ENCODE measurements at places on chromosomes 5 and 9.
A peak's percentile ranks its signal among the peaks of the same experiment; 100 is the strongest.

DNA sequence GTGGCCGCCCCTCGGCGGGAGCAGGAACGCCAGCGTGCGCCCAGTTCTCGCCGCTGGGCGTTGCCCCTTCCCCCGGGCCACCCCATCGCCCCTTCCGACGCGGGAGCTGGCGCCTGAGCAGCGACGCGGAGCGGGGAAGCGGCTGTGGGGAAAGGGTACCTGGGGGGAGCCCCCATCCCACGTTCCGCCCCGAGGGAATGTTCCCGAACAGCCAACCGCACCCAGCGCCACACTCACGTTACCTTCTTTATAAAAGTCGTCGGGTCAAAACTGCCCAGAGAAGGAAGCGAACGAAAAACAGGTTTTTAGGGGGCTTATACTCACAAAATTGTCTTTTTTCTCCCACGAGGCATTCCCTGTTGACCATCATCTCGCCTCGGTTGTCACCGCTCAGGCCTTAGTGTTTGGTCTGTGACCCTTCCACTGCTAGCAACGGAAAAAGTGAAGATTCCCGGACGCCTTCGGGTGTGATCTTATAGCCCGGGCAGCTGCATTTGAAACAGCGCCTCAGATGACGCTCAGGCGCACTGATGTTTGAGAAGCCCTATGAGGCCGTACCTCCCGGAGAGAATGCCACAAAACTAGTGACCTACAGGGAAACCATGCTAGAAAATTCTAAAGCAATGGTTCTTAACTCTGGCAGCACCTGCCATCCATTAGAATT lies 475 bp upstream of the GOLM1 start:
- DNase-seq, result peak; percentile 7

- no peak for DNase-seq
These were observed 422 bp upstream of the TRIM32 start for GRCh38 chr9:116686693-116687073.

GRCh38 chr5:14742498-14742897 lies 78.0 kb downstream of the OTULIN start:
- DNase-seq, result no peak

DNA sequence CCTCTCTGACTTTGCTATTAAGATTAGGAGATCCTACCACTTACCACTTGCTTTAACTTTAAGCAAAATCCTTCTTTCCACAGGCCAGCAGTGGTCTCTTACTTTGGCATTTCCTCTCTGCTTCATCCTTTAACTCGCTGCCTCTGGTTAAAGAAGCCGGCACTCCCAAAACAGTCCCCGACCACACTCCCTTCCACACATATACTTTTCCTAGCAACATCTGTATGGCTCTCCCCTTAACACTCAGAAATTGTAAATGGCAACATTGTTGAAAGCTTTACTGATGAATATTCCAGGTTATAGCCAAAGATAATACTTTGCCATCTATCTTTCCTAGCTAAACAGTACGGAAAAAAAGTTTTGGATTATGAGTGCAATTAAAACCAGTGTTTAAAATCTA lies 133.2 kb downstream of the MCTP1 start:
- no peak for DNase-seq

- no peak for DNase-seq
These were observed 308.1 kb upstream of the TLE4 start for GRCh38 chr9:79263628-79264027.

DNA sequence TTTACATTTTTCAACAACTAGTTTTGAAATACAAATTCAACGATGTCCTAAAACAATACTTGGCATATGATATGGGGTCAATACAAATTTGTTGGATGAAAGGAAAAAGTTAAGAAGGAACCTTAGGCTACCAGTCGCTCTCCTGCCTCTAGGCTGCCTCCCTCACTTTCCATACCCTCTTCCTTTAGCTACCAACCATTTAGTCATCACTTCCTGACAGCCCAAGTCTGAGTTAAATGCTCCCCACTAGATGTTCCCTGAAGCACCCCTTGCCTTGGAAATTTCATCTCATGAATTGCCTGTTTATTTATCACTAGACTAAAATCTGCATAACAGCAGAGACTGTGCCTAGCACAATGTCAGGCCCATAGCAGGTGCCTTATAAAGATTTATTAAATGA lies 2.7 kb upstream of the LARS1 start:
- DNase-seq, result no peak

DNA sequence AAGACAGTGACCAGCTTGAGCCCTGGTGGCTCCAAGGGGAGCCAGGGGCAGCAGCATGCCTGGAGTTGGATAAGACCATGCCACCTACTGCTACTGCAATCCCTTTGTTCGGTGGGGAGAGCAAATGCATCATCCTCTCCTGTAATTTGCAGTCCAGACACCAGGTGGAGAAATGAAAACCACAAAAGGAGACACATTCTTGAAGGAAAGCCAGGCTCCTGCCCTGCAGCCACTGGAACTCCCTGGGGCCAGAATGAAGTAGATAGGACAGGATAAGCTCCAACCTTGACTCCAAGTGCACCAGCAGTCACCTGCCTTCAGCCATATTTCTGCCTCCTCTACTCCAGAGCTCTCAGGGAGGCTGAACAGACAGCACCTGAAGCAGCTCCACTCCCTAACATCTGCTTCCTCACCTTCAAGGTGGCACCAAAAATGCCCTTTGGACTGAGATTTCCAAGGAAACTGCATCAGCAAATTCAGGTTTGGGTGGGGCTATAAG lies 65.1 kb upstream of the IQGAP2 start:
- DNase-seq, result peak; percentile 72

GRCh38 chr5:79508794-79509193 lies 5.1 kb downstream of the HOMER1 start:
- no peak for DNase-seq

DNA sequence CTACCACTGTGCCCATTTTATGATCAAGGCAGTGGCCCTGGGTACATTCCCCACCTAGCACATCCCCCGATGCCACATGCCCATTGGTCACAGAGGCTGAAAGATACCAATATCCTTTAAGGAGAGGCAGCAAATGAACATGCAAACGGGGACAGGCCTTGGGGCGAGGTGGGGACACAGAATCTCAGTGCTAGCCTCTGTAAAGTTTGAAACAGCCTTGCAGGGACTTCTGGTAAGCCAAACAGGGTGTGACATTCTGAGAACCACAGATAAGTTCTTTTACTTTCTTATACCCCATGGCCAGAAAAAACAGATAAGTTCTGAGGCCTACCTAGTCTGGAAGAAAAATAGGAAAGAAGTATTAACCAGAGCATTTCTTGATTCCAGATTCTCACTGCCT lies 60.5 kb downstream of the ACER2 start:
- DNase-seq, result no peak

DNA sequence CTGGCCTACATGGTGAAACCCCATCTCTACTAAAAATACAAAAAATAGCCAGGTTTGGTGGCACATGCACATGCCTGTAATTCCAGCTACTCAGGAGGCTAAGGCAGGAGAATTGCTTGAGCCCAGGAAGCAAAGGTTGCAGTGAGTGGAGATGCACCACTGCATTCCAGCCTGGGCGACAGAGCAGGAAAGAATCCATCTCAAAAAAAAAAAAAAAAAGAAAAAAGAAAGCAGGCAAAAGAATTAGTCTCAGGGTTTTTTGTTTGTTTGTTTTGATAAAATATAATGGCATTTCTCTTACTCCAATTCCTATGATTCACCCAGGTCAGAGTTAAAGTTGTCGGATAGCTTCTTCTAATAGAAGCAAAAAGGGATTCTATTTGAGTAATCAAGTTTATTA lies 67.0 kb upstream of the ATG10 start:
- DNase-seq, result no peak

DNA sequence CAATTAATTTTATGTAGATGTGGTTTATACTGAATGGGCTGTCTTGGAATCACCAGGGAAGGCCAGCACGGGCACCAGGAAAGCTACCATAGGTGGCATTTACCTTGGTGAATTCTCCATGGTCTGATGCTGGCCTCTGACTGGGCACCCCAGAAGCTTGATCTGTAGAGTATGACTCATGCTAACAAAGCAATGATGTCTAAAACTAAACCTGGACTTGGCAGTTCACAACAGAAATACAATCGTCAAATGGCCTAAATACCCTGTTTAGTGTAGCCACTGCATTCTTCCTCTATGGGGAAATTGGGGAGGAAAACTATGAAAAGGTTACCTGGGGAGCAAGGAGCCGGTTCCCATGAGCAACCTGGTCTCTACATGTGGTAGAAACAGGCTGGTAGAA lies 98.0 kb downstream of the ATPSCKMT start:
- no peak for DNase-seq
